Breast epithelium (tissue), 4 donors: ENCODE measurements at places on chromosomes 5 and 9. TPM values are rescaled to one million over a fixed set of nuclear protein-coding genes. Genes with fewer than 3 reads are reported as not detected.

DNA sequence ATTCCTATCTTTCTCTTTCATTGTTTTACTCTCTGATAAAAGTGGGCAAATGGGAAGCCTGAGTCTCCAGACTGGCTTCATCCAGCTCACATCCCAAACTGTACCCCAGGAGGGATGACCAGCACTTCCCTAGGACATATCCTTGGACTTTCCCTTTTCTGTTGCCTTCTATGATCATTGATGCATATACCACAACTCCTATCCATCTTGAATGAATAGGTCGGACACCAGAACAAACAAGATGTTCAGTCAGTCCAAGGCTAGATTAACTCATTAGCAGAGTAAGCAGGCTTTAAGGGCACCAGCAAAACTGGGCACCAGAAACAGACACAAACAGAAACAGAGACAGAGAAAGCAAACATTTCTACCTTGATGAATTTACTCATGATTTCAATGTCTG, 159.1 kb upstream of the RGMB start:
- H3K27ac ChIP-seq, result no peak overlapping the region
- no peaks in the 10 kb centered on the region for H3K4me1 ChIP-seq
- no peak overlapping the region for H3K4me3 ChIP-seq
- no peaks in the 10 kb centered on the region for H3K27me3 ChIP-seq
- H3K36me3 ChIP-seq, result no peaks in the 10 kb centered on the region
- no peak for DNase-seq

- H3K27me3 ChIP-seq, result no peaks in the 10 kb centered on the region
- no peak for DNase-seq
- H3K27ac ChIP-seq, result peak overlapping the region; percentile 90
- no peak overlapping the region for H3K4me3 ChIP-seq
Observed at GRCh38 chr9:106893088-106893487, 30.1 kb downstream of the ZNF462 start.

DNA sequence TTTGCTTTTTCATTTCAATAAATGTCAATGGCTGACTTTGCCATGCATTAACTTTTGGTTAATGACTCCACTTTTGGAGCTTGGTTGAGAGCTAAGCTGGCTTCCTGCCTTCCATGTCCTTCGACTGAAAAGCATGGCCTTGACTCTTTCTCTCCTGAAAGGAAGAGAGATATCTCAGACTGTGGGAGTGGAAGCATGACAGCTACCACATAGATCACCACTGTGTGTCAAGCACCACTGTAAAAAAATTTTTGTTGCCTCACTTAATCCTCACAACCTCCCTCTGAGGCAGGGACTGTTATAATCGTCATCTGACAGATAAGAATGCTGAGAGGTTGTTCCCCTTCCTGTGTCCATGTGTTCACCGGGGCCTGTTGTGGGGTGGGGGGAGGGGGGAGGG, 184.8 kb downstream of the RORB start:
- DNase-seq, result no peak
- no peaks in the 10 kb centered on the region for H3K36me3 ChIP-seq
- H3K27me3 ChIP-seq, result no peaks in the 10 kb centered on the region
- H3K27ac ChIP-seq, result no peak overlapping the region
- no peak overlapping the region for H3K4me3 ChIP-seq

DNA sequence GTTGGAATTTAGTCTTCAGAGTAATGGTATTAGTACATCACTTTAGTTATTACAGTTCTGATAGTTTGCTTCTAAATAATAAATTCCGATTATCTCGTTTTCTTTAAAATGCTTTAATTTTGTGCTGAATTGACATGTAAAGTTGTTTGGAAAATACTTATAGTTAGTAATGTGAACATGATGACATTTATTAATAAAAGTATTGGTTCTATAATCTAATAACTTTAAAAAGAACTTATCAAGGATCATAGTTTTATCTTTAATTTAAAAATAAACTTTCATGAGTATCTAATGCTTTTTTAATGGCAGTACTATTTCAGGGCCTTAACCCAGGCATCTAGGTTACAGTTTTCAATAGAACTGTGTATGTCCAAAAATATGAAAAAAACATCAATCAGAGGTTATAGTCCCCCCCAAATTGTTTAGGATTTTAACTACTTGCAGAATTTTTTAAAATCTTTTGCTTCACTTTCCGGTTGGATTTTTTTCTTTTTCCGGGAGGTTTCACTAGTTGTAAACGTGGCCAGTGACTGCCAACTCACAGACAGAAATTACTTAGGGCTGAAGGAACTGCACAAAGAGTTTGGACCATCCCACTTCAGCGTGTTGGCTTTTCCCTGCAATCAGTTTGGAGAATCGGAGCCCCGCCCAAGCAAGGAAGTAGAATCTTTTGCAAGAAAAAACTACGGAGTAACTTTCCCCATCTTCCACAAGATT, 680 bp downstream of the GPX8 start:
- H3K4me3 ChIP-seq, result peak overlapping the region; percentile 67
- no peaks in the 10 kb centered on the region for H3K4me1 ChIP-seq
- peak; percentile 49 for DNase-seq
- no peaks in the 10 kb centered on the region for H3K27me3 ChIP-seq
- peak overlapping the region; percentile 76 for H3K27ac ChIP-seq

DNA sequence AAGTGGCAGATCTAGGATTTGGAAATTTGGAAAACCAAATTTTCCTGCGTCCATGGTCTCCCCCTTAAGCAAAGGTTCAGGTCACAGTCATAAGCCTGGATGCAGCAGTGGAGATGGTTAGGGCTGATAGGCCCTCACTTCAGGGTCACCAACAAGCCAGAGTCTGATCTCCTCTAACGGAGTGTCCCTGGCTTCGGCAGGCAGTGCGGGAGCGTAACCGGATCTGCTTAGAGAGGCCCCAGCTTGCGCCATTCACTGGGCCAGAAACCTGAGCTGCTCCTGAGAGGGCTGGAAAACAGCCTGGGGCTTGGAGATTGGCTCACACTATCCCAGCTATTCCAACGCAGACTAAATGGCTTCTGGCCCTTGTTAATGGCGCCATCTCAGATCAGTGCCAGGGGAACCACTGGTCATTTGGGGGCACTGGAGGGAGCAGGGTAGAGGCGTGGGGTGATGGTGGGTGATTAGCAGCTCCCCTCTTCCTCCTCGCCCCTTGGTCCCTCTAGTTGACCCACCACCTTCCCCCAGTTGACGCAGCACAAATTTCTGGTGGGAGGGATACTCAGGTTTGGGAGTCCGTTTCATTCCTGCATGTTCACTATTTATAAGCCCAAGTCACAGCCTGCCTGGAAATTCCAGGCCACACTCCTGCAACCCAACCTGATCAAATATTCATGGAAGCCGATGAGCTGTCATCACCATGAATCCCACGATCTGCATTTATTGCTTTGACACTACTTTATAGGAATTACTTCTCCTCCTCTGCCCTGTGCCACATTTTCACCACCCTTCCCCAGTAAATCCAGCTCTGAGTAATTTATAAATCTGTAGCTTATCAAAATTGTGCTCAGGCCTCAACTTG, 134.6 kb upstream of the CPEB4 start:
- no peaks in the 10 kb centered on the region for H3K27me3 ChIP-seq
- no peak overlapping the region for H3K27ac ChIP-seq
- H3K4me3 ChIP-seq, result no peak overlapping the region
- H3K36me3 ChIP-seq, result no peaks in the 10 kb centered on the region
- H3K4me1 ChIP-seq, result no peaks in the 10 kb centered on the region
- DNase-seq, result peak; percentile 30

DNA sequence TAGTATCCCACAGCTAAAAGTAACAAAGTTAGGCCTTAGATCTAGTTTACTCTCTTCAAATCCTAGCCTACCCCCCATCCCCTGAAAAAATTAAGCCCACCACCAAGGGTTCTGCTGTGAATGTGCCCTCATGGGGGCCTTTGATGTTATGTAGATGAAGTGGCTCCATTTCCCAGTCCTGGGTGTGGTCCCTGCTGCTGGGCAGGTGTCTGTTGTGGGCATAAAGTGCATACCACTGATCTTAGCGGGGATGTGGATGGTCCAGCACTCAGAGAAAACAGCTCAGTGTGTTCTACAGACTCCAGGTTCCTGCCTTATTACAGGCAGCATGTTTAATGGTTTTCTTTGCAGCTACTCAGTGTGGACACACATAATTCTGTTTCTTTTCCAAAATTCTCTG, 1.9 kb downstream of the PCBD2 start:
- no peaks in the 10 kb centered on the region for H3K4me1 ChIP-seq
- H3K36me3 ChIP-seq, result no peaks in the 10 kb centered on the region
- H3K4me3 ChIP-seq, result no peak overlapping the region
- H3K27me3 ChIP-seq, result no peaks in the 10 kb centered on the region

DNA sequence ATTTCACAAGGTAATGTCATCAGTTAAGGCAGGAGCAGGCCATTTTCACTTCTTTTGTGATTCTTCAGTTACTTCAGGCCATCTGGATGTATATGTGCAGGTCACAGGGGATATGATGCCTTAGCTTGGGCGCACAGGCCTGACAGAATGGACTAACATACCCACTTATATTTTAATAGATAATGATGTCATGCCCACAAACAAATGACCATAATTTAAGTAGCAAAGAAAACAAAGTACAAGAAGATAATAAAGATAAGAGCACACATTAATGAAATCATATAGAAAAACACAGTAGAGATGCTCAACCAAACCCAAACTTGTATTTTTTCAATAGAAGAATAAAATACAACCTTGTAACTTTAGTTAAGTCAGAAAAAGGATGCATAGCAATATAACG, 19.7 kb upstream of the TBC1D2 start:
- no peaks in the 10 kb centered on the region for H3K36me3 ChIP-seq
- H3K4me3 ChIP-seq, result no peak overlapping the region
- H3K27me3 ChIP-seq, result peaks cover 4% of the 10 kb centered on the region
- DNase-seq, result no peak
- H3K27ac ChIP-seq, result no peak overlapping the region
- no peaks in the 10 kb centered on the region for H3K4me1 ChIP-seq

DNA sequence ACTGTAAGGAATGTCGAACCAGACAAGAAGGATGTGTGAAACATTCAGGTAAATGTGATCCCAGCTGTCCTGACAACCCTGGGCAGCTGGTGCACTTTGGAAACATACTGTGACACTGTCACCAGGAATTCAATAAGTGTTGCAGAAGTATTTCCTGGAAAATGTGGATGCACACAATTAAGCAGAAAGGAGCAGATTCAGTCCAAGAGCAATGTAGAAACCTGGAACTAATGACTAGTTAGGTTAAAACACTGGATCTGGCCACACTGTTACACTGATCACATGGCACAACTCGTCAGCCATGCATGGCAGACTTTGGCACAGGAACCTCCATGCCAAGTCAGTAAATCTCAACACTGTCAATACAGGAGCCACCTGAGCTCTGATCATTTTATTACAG, 109.0 kb downstream of the FAM174A start:
- DNase-seq, result no peak
- no peaks in the 10 kb centered on the region for H3K4me1 ChIP-seq
- H3K27ac ChIP-seq, result no peak overlapping the region
- no peak overlapping the region for H3K4me3 ChIP-seq

GRCh38 chr9:131633491-131634031, 88.2 kb downstream of the PRRT1B start:
- no peak overlapping the region for H3K4me3 ChIP-seq
- no peak for DNase-seq
- peak overlapping the region; percentile 74 for H3K27ac ChIP-seq
- no peaks in the 10 kb centered on the region for H3K36me3 ChIP-seq
- H3K27me3 ChIP-seq, result no peaks in the 10 kb centered on the region
- no peaks in the 10 kb centered on the region for H3K4me1 ChIP-seq

DNA sequence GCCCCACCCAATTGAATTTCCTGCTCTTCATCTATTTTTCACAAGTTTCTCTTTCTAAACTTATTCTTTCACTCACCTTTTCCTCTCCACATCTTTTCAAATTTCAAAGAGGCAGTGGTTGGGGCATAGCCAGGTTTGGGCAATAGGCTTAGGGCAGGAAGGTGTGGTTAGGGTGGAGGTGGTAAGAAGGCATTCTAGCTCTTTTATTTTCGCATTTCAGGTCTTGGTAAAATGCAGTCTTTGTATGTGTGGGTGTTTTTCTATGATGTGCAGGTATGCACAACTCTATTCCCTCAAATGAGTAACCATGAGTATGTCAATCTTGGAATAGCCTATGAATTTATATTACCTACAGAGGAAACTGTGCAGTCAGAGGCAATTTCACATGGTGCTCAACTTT, 129.8 kb upstream of the IFNE start:
- no peak for DNase-seq
- no peaks in the 10 kb centered on the region for H3K27me3 ChIP-seq
- no peak overlapping the region for H3K27ac ChIP-seq
- no peak overlapping the region for H3K4me3 ChIP-seq
- no peaks in the 10 kb centered on the region for H3K36me3 ChIP-seq
- no peaks in the 10 kb centered on the region for H3K4me1 ChIP-seq

DNA sequence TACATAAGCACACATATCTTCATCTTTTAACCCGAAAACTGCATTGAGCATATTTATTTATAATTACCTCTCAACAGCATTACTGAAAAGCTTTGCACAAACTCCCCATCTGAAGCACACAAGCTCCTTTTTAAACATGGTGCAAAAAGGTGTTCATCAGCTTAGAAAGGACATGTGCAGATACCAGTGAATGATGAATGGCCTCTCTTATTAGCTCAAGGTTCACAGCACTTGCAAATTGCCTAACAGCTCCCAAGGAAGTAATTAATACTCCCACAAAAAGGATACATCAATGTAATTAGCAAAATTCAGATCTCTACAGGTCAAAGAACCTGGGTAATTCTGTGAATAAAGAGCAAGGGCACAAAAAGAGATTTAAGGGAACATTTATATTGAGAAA, 422.0 kb downstream of the HINT1 start:
- H3K36me3 ChIP-seq, result no peaks in the 10 kb centered on the region
- no peaks in the 10 kb centered on the region for H3K27me3 ChIP-seq
- no peaks in the 10 kb centered on the region for H3K4me1 ChIP-seq
- H3K27ac ChIP-seq, result no peak overlapping the region

- H3K36me3 ChIP-seq, result no peaks in the 10 kb centered on the region
- no peak overlapping the region for H3K27ac ChIP-seq
- no peaks in the 10 kb centered on the region for H3K27me3 ChIP-seq
- H3K4me1 ChIP-seq, result no peaks in the 10 kb centered on the region
- DNase-seq, result no peak
Observed at GRCh38 chr9:7507566-7508270, 291.9 kb downstream of the DMAC1 start.

DNA sequence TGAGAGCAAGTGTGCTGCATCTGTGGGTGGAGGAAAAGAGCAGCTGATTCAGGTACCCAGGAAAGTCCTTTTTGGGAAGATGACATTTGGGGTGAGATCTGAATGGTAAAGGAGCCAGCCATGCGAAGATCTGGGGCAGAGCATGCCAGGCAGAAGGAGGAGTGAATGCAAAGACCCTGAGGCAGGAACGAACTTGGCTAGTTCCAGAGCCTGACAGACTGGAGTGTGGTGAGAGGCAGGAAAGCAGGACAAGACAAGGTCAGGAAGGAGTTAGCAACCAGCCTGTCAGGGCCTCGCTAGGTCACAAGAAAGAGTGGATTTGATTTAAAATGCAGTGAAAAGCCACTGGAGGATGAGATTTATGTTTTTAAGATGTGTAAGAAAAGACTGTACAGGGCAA, 28.2 kb downstream of the RGS7BP start:
- no peak overlapping the region for H3K4me3 ChIP-seq
- no peaks in the 10 kb centered on the region for H3K27me3 ChIP-seq
- no peaks in the 10 kb centered on the region for H3K36me3 ChIP-seq
- H3K27ac ChIP-seq, result no peak overlapping the region
- DNase-seq, result no peak
- H3K4me1 ChIP-seq, result no peaks in the 10 kb centered on the region

GRCh38 chr5:76143884-76144283, 60.7 kb downstream of the SV2C start:
- DNase-seq, result no peak
- no peaks in the 10 kb centered on the region for H3K36me3 ChIP-seq
- no peak overlapping the region for H3K27ac ChIP-seq

The IL4 gene
- not detected for total RNA-seq

The PCDHGA5 gene
- 9.4 TPM for total RNA-seq

The VCAN gene
- total RNA-seq, result 31.6 TPM
